ENCODE measurements at places on chromosomes 3 and 15. TPM values are rescaled to one million over a fixed set of nuclear protein-coding genes. Genes with fewer than 3 reads are reported as not detected.

- DNase-seq, result no peak
These were observed 15.2 kb downstream of the CCK start for GRCh38 chr3:42250761-42251160.

DNA sequence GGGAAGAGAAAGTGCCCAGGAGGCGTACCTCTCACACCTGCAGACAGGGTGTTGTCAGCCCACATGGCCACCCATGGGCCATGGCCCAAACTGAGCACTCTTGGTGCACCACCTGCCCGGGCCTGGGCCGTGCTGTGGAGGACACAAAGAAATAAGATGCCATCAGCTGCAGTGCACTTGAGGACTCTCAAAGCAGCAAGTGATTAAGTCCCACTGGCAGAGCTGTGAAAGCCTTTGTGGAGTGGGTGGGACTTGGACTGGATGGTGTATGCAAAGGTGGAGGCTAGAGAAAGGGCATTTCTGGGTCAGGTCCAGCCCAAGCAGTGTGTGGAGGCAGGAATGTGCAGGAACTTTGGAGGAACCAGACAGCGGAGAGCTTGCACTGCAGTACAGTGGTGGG lies 122.3 kb downstream of the MEGF11 start:
- DNase-seq, result no peak

GRCh38 chr3:71708476-71709105 lies 16.6 kb downstream of the EIF4E3 start:
- no peak for DNase-seq

DNA sequence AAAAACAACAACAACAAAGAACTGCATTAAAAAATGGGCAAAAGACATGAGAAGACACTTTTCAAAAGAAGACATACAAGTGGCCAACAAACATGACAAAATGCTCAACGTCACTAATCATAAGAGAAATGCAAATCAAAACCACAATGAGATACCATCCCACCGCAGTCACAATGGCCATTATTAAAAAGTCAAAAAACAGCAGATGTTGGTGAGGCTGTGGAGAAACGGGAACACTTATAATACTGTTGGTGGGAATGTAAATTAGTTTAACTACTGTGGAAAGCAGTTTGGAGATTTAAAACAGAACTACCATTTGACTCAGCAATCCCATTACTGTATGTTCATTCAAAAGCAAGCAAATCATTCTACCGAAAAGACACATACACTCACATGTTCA lies 15.1 kb downstream of the EIF1B start:
- no peak for DNase-seq

DNA sequence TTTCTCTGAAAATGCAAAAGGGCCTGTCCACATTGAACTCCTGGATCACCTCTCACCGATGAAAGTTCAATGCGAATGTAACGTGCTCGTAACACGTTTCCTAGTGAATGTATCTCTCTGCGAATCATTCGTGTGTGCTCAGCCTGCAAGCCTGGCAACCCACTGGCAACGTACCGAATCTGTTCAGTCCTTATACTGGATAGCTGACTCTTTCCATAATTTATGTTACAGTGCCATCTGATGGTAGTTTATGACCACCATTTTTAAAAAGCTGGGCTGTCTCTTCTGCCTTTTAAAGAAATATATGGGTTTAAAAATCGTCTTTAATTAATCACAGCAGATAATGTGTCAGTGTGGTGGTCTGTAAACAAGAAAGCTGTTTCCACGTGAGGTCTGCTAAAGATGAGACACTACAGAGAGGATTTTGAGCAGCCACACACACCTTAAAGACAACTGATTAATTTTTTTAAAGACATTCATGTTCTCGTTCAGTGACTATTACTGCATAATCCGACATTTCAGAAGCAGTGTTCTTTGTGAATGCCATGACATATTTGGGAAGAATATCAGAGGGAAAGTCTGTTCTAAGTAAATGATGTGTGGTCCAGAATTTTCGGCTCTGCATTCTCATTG lies 69.4 kb upstream of the FOXP1 start:
- no peak for DNase-seq

GRCh38 chr15:35755237-35755802 lies 209.4 kb upstream of the DPH6 start:
- DNase-seq, result no peak

Gene UBR1
- 23.8 TPM for polyA plus RNA-seq

Gene GOLGA6B
- not detected for polyA plus RNA-seq

- no peak for DNase-seq
These were observed 2.2 kb downstream of the LTK start for GRCh38 chr15:41511331-41511898.

GRCh38 chr3:22371036-22371435 lies 620.0 kb upstream of the ZNF385D start:
- DNase-seq, result no peak

- DNase-seq, result no peak
These were observed 90.7 kb downstream of the CHRD start for GRCh38 chr3:184470551-184470950.

GRCh38 chr3:65196663-65197062 lies 508.9 kb upstream of the ADAMTS9 start:
- no peak for DNase-seq

- DNase-seq, result no peak
These were observed 433.8 kb upstream of the CBLB start for GRCh38 chr3:106302451-106303221.

DNA sequence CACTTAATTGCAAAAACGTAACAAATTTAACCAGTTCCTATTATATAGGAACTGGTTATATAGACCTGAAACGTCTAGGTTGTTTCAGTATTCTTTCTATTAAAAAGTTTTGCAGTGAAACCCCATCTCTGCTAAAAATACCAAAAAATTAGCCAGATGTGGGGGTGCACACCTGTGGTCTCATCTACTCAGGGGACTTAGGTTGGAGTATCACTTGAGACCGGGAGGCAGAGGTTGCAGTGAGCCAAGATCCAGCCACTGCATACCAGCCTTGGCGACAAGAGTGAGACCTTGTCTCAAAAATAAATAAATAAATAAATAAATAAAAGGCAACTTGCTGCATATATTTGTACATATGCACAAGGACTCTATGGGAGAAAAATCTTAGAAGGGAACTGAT lies 387.0 kb downstream of the TUSC7 start:
- DNase-seq, result no peak

DNA sequence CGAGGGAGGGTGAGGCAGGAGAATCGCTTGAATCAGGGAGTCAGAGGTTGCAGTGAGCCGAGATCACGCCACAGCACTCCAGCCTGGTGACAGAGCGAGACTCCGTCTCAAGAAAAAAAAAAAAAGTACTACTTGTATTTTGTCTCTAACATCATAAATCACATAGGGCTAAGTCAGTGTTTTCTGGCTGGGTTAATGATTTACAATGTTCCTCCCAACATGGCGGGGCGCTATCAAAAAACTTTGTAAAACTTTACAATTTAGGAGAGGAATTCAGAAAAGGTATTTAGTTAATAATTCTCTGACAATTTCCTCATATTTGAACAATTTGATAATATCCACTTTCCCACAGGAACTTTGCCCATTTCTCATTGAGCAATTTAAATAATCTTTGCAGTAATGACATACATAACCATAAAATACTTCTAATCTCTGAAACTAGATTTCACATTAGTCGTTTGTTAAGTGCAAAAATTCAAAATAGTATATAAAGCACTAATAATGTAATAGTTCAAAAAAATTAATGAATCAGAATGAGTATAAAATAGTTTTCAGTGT lies 26.6 kb upstream of the B3GNT5 start:
- no peak for DNase-seq

- DNase-seq, result no peak
These were observed 151.6 kb downstream of the FOXB1 start for GRCh38 chr15:60155661-60156060.

Data from right renal cortex interstitium (tissue), 3 donors.